ENCODE measurements at places on chromosomes 4 and X.

GRCh38 chrX:10519761-10520160 lies 100.6 kb downstream of the MID1 start:
- no peak for DNase-seq

GRCh38 chr4:165293061-165293460 lies 34.4 kb upstream of the MSMO1 start:
- DNase-seq, result no peak

DNA sequence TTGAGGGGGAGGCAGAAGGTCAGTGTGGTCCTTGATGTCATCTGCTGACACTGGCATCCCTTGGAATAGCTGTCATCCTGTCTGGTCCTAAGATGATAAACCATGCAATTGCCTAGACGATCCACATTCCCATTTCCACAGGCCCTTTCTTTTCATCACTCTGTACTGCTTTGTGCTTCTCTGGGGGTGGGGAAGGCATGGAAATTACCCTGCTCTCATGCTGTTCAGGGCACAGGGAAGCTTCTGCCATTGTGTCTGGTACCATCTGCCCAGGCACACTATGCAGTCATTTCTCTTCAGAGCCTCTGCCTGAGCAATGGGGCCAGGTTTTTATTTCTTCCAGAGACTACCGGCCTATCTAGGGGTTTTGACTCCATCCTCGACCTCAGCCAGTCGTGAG lies 49.7 kb upstream of the ELOVL6 start:
- DNase-seq, result no peak

- DNase-seq, result no peak
These were observed 4.6 kb upstream of the LUZP4 start for GRCh38 chrX:115284877-115285276.

DNA sequence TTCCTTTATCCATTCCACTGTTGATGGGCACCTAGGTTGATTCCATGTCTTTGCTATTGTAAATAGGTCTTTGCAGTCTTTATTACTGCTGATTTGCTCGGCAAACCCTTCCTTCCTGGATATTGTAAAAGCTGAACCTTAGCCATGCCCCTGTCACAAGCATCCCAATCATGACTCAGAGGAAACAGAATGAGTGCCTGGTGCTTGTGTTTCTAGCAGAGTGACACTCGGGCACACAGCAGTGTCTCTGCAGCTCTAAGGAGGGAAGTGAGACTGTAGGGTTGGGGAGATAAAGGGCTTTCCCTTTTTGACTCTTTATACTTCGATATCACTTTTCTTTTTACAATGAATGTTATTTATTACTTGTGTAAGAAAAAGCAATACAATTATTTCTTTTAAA lies 83.3 kb downstream of the AKAP4 start:
- DNase-seq, result no peak

DNA sequence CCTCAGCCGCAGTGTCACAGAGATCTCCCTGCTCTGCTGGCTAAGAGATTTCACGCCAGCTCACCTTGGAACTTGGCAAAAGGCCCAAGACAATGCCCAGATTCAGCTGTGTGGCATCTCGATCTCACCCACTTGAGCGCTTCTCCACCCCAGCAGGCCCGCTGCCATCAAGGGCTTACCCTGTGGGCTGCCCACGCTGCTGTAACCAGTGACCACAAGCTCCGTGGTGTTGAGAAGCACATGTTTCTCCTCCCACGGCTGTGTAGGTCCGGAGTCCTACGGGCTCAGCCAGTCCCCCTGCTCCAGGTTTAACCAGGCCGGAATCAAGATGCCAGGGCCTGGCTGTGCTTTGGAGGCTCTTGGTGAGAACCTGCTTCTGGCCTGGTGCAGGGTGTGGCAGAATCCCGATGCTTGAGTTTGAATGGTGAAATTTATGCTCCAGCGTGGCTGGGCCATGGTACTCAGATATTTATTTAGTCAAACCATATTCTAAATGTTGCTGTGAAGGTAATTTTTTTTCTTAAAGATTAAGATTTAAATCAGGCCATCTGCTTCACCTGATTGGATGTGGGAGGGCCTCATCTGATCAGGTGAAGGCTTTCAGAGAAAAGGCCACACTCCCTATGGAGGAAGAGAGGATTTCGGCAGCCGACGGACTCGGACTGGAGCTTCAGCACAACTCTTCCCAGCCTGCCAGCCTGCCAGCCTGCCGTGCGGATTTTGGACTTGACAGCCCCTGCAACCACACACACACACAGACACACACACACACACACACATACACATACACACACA lies 24.8 kb upstream of the ADRA2C start:
- DNase-seq, result no peak

Data from stimulated activated CD4-positive, alpha-beta T cell treated with anti-CD3 and anti-CD28 coated beads, TNF-alpha, amount 100 ng/mL, for 24 hours (primary cell).